Stimulated activated CD8-positive, alpha-beta memory T cell treated with anti-CD3 and anti-CD28 coated beads, Interleukin-4, amount 100 ng/mL, for 1 hour (primary cell): ENCODE measurements at places on chromosomes 12 and 14.

- DNase-seq = no peak
Measured at GRCh38 chr14:69064596-69064995, 85.5 kb upstream of the ACTN1 start.

- no peak for DNase-seq
Measured at GRCh38 chr12:88638388-88638787, 58.1 kb upstream of the KITLG start.

- DNase-seq = no peak
Measured at GRCh38 chr12:67572492-67572891, 76.1 kb upstream of the DYRK2 start.

DNA sequence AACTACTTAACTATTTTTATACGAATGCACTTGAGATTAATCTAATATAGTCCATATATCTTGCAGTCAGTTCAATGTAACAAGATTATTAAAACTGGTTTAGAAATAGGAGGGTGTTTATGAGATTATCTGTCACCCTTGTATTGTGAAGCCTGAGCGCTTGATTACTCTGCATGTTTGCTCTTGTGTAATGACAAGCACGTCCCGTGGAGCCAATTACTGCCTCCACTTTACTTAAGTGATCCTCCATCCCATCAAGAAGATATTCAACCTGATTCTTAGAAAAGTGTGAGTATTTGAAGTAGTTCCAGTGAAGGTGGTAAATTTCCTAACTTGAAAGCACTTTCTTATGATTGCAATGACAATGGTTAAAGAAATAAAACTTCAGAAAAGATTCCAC, 415.2 kb upstream of the GARIN6 start:
- DNase-seq = no peak

- DNase-seq = no peak
Measured at GRCh38 chr12:67039995-67040860, 228.9 kb upstream of the CAND1 start.

- DNase-seq = no peak
Measured at GRCh38 chr14:101709962-101710931, 51.3 kb upstream of the PPP2R5C start.

GRCh38 chr14:56812364-56813141, 2.3 kb upstream of the OTX2 start:
- DNase-seq = no peak

DNA sequence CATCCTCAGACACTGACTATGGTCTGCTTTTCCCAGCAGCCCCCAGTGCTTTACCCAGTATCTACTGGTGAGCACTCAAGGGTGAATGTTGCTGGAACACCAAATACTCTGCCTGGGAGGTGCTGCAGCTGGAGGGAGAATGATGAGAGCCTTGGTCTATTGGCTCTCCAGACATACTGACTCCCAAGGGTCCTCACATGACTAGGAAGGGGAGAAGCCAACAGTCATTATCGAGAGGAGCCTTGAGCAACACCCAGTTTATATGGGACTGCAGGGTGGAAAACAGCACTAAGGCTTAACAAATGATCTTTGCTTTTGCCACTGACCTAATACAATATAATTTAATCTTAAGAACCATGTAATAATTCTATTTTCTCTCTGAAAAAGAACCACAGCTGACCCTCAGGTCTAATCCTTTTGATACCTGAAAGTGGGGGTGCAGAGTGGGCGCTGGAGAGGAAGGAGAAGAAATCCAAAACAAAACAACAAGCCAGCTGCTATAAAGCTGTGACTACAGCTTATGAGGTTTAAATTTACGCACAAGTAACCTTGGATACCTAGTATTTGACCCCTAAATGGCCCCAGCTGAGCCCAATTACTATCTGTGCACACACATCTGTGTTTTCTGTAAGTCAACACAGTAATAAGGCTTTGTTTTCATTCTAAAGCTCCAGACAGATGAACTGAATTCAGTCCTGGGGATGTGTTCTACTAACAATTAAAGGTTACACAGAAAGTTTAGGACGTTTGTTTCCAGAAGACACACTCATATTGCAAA, 107.8 kb upstream of the GRIP1 start:
- DNase-seq = no peak

GRCh38 chr14:79298373-79298772, 912.9 kb downstream of the DIO2 start:
- DNase-seq = no peak

DNA sequence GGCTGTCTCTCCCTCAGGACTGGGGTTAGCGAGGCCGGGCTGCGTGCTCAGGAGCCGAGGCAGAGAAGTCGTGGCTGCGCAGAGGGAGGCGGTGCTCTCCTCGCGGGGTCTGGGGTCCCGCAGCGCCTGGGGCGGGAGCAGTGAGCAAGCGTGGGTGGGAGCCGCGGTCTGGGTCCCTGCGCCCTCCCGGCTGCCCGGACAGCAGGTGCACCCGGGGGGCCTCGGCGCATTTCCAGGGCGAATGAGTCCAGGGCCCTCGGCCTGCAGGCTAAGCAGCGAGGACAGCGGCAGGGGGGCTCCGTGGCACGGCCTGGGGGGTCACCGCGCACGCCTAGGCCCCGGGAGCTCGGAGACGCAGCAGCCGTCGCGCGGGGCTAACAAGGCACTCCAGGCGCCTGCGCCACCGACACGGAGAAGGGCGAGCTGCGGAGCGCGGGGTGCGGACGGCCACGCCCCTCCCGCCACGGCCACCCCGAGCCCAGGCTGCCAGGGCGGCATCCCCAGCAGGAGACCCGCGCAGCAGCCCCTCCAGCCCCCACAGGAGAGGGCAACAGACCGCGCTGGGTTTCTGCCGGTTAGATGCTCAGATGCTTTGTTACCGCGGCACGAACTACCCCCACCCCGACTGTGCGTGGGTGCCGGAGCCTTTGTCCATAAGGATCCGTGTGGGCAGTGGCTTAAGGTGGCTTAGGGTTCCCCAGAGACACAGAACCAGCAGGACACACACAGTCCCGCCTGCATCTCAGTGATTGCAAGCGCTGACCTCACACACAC, 117.7 kb upstream of the C14orf180 start:
- DNase-seq = no peak

- DNase-seq = no peak
Measured at GRCh38 chr14:73242357-73242901, 5.1 kb downstream of the PAPLN start.

DNA sequence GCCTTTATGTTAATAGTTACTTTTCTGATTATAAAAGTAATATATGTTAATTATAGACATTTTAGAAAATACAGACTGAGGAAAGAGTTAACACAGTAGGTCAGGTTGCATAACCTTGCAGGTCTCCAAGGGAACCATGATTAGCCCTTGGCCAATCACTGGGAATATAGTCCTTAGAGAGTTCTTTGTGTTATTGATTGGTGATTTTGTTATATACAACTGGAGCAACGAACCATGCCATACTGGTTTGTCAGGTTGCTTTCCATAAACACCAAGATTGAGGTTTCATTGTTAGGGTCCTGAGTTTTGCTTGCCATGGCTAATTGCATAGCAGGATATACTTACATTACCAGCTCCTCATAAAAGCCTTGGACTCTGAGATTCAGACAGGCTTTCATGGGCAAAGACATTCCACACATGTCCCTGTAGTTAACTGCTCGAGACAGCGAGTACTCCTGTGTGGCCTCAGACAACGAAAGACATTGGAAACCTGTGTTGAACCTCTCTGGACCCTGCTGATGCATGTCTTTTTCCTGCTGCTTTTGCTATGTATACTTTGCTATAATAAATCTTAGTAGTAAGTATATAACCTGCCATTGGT, 33.7 kb downstream of the MAPK1IP1L start:
- DNase-seq = no peak

DNA sequence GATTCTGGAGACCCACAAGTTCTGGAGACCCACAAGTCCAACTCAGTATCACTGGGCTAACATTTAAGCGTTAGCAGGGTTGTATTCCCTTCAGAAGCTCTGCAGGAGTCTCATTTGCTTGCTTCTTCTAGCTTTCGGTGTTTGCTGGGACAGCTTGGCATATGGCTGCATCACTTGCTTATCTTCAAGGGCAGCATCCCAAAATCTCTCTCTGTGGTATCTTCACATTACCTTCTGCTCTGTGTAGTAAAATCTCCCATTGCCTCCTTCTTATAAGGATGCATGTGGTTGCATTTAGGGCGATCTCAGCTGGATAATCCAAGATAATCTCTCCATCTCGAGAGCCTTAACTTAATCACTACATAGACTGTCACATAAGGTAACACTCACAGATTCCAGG, 7.3 kb upstream of the CNTN1 start:
- no peak for DNase-seq

- DNase-seq = no peak
Measured at GRCh38 chr12:81377771-81378170, 299.9 kb downstream of the ACSS3 start.

GRCh38 chr12:15209782-15210181, 11.4 kb downstream of the RERG start:
- no peak for DNase-seq

GRCh38 chr14:37622231-37622923, 26.9 kb downstream of the TTC6 start:
- DNase-seq = no peak

DNA sequence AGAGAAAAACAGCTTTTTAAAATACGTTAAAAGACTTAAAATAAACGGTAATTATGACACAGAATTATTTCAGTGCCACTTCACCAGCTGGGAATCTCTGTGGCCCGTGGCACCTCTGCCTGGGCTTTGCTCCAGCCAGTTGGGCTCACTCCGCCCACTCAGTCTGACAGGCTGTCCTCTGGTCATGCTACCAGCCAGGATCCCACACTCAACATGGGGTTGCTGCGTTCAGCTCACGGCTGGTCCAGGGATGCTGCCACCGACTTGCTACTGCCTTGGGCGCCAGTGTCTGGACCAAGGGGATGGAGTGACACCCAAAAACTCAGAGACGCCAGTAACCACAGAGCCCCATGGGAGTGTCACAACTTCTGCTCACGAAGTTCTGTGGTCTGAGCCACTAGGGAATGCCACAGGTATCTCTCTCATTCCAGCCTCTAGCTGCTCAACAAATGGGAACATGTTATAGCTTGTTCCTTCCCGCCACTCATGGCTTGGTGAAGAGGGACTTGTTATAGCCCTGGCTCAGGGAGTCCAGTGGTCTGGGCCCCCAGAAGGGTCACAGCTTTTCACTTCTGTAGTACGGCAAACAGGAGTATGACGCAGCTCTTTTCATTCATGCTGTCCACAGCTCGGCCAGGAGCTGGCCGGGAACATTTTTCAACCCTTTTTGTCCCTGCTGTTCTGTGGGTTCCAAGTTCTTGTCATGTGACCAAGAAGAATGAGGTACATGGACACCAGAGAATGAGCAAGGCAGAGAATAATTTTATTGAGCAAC, 23.4 kb upstream of the ATXN7L3B start:
- no peak for DNase-seq

- DNase-seq = no peak
Measured at GRCh38 chr12:52125476-52125900, 46.0 kb downstream of the SMIM41 start.

- DNase-seq = no peak
Measured at GRCh38 chr12:107359382-107359781, 266.0 kb upstream of the CRY1 start.

DNA sequence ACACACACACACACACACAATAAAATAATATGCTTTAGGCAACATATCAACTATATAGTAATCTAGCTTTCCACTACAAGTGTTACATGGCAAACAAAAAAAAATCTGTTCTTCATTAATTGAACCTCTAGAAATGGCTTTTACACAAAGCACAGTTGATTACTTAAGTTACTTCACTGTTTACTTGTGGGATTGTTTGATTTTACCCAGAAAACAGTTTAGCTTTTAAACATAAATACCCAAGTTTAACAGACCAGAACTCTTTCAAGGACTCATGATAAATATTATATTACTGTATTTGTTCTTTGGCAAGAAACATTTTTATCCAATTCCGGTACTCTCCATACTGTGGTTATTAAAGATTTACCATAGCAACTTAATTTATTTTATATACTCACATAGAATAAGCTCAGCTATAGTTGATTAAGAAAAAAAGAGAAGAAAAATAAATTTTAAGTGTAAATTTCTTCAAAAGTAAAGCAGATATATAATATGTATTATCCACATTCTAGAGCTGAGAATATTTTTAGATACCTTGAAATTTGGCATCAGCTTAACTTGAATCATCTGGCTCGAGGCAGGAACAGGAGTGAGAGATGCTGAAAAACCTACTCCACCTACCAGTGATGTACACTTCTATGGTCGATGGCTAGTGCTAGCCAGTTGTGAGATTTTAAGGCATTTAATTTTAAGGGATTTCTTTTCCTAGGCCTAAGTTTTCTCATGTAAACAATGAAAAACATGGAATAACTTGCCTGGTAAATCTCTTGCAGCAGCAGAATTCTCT, 126.0 kb downstream of the BTG1 start:
- no peak for DNase-seq

GRCh38 chr14:91339671-91340369, 77.8 kb downstream of the CCDC88C start:
- DNase-seq = no peak
